ENCODE measurements at places on chromosomes 3 and 15. TPM values are rescaled to one million over a fixed set of nuclear protein-coding genes. Genes with fewer than 3 reads are reported as not detected.

- no peak for DNase-seq
Observed at GRCh38 chr3:105613120-105613519, 246.4 kb downstream of the ALCAM start.

DNA sequence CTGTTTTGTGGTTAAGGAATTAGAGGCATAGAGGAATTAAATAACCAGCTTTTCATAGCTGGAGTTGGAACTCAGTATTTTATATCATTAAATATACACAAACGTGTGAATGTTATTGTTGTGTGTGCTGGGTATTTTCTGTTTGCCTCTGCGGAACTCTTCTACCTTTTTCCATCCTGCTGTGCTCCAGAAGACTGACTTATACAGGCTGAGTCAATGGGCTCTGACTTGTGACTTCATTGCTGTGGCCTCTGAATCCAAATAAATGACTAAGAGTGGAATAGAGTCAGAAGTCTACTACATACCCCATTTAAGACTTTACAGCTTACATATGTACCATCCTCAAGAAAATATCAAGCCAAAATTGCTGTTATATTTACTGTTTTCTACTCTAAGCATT lies 17.6 kb downstream of the ARIH1 start:
- no peak for DNase-seq

Gene IL20RB
- 4.3 TPM for total RNA-seq

GRCh38 chr3:13537909-13538296 lies 11.0 kb upstream of the FBLN2 start:
- DNase-seq, result peak; percentile 67

- no peak for DNase-seq
Observed at GRCh38 chr3:152874896-152875749, 40.2 kb downstream of the P2RY1 start.

DNA sequence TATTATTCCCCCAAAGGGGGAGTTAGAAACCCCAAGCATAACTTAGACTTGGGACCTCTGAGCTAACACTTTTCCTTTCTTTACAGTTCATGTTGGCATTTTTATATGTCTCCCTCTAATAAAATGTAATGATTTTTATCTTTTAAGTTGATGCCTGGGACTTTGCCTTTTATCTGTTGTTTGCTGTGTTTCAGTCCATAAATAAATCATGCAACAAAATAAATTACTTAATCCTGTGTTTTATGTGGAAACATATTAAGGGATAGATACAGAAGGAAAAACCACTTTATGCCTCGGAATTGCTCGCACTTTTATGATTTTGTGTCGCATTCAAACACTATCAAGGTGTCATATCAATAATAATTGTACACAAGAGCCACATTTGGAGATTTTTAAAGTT lies 93.7 kb upstream of the TBC1D5 start:
- DNase-seq, result no peak
